SW 1271 (cell line): ENCODE measurements at places on chromosomes 3 and 15.

DNA sequence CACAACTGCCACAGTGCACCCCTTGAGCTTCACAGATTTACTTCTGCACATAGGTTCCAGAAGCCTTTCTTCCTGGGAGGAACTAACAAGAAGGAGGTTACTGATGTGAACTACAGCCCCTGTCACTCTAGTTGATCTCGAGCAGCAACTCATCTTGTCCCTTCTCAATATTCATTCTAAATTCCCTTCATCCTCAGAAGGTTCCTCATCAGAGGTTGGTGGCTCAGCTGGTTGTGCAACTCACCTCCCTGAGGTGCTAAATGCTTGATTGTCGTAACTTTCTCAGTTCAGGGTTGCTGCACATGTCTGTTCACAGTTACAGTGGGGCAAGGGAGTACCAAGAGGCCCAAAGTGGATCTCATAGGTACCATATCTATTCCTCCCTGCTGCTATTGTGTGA is 5.7 kb upstream of the A4GNT start:
- no peak for DNase-seq

DNA sequence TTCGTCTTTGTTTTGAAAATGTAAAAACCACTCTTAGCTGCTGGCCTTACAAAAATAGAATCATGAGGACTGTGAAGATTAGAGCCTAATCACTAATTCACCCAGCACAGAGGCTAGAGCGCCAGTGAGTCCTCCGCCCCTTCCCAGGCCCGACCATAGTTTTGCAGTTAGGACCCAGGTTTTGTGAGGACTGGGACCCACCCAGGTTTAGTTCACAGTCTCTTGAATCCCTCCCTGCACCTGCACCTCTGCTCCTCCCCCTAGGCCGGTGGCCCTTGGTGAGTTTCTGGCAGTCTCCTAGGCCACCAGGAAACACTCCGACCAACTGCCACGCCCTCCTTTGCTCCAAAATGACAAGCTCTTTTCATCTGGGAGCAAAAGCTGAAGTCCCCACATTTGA is 136.0 kb upstream of the CCDC54 start:
- no peak for DNase-seq

DNA sequence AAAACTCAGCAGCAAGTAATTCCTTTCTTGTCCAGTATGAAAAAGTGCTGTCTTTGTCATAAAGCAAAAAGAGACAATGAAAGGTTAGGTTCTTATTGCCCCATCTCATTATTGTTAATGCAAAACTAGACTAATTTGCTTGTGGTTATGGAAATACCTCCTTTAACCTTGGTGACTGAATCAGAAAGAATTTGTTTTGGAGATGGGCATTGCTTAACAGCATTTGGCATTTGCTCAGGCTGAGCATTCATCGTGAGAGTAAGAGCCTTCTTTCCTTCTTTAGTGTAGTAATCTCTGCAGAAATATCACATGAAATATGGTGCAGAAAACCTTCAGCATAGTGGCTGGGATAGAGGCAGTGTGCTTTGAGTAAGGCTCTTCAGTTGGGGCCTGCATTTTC is 103.1 kb downstream of the CNTN6 start:
- DNase-seq = no peak

DNA sequence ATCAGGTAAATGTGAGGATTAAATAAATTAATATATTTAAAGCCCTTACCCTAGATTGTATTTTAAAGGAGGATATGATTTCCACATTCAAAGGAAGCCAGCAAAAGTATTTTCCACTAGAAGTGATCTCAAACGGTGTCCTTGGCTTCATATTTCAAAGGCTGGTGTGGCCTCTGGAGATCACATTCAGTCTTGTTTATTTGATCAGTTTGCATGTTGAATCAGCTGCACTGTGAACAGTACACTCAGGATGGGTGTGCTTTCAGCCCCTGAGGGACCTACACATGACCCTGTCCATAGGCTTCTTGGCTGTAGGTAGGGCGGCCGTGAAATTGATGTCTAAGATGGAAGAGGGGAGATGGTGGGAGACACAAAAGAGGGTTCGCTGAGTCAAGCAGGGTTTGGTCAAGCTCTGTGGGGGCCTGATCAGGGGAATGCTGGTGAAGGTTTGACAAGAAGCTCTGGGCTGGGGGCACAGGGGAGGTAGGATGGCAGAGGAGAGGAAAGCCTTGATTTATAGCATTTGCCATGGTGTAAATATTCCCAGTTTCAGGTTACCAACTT is 21.9 kb downstream of the CYP8B1 start:
- DNase-seq = no peak

DNA sequence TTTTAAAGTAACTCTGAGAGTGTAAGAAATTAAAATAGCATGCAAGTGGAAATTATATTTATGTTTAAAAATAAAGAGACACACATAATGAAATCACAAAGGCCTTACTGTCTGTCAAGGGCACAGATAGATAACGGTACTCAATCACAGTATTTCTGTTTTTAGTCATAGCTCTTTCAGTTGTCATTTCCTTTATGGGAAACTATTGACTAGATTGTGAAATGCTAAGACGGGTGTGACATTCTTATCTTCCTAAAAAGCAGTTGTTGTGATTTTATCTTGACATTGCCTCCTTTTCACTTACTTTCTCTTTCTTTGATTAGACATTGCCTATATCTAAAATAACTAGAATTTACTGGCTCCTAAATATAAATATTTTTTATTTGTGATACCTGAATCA is 100.1 kb upstream of the PLSCR5 start:
- DNase-seq = no peak

DNA sequence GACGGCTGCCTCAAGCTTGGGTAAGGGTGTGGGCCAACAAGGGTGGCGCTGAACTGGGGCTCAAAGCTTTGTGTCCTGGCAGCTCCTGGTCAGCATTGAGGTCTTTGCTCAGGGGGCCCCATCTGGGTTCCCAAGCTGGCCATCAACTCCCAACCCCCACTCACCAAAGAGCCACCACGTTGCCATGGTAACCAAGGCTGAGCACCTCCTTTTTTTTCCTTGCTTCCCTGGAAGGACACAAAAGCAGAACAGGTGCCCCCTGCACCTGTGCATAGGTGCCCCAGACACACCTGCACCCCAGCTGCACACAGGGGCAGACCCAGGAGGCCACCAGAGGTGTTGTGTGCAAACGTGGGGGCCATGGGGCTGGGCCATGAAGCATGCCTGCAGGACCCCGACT is 16.5 kb downstream of the UROC1 start:
- no peak for DNase-seq

GRCh38 chr3:64161481-64161952 is 63.7 kb downstream of the PRICKLE2 start:
- no peak for DNase-seq

- no peak for DNase-seq
Observed at GRCh38 chr3:119829420-119829819, 47.5 kb downstream of the NR1I2 start.

DNA sequence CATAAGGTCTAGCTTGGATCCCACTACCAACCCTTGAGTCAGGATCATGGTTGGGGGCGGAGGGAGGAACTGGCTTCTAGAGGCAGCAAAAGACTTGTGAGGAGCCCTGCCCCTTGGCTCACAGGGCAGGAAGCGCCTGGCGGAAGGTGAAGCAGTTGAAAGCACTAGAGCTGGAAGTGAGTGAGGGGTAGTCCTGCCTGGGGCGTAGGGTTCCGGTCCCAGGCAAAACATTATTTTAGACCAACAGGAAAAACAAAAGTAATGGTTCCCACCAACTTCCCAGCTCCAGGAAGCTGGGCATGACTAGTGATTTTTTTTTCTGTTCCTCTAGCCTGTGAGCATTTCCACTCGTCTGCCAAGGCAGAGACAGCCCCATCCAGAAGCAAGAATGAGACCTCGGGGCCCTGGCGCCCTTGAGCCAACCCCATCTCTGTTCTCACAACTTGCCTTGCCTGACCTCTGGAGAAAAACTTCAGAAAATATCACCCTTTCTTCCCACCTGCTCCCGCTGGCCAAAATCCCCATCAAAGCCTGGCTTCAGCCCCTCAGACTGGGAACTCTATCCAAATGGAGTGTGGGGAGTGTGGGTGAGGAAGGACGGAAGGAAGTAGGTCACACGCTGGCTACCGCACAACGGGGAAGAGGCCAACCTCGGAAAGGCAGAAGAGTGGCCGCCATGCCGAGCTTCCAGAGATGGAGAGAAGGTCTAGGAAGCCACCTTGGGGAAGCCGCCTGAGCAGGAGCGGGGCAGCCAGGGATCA is 57.5 kb downstream of the RBPMS2 start:
- no peak for DNase-seq

DNA sequence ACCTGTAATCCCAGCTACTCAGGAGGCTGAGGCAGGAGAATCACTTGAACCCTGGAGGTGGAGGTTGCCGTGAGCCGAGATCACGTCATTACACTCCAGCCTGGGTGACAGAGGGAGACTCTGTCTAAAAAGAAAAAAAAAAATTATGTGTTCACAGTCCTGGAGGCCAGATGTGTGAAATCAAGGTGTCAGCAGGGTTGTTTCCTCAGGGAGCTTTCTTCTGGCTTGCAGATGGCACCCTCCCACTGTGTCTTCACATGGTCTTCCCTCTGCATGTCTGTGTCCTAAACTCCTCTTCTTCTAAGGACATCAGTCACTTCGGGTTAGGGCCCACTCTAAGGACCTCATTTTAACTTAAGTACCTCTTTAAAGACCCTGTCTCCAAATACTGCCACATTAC is 56.1 kb upstream of the UBE2E1 start:
- no peak for DNase-seq

DNA sequence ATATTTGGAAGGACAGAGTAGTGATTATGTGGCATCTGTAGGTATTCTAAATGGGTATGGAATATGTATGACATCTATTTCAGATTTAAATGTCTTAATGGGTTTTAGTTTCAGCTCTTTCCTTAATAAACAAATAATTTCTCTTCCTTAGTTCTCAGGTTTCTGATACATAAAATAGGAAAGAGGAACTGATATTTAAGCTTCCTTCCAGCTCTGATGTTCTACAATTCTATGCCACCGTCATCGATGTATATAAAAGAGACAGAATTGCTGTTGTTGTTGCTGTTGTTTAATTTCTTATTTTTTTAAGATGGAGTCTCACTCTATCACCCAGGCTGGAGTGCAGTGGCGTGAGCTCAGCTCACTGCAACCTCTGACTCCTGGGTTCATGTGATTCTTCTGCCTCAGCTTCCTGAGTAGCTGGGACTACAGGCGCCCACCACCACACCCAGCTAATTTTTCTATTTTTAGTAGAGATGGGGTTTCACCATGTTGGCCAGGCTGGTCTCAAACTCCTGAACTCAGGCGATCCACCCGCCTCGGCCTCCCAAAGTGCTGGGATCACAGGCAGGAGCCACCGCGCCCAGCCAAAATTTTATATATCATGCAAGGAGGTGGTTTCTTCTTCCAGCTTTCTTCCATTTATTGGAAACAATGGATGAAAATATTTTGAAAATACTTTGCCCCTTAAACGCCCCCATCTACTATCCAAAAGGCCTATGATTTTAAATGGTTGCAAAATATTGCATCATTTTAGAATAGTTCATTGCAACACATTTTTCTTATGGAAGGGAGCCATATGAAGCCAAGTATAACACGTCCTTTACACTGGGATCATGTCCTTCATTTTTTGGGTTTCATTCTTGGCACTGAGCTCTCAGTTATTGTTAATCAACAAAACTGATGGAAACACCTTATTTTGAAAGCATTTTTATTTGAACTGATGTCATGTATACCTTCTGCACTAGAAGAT is 13.9 kb upstream of the C15orf61 start:
- no peak for DNase-seq

GRCh38 chr15:80179935-80180334 is 27.1 kb downstream of the FAH start:
- no peak for DNase-seq

GRCh38 chr15:100111125-100112060 is 230.4 kb downstream of the ADAMTS17 start:
- peak; percentile 92 for DNase-seq

DNA sequence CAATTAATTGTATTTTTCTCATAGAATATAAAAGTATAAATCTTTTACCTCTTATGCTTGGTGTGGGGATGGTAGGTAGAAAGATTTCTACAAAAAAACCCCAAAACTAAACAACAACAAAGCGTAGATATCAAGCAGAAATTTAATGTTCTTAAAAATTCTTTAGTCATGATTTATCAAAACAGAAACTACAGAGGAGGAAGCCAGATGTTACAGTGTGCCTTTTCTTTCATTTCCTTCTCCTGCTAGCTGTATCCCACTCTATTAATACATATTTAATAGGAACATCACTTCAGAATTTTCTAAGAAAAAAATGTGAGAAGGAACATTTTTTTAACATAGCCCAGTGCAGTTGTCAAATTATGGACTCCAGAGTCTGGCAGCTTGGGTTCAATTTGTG is 420.6 kb downstream of the TUSC7 start:
- no peak for DNase-seq

GRCh38 chr3:67686069-67686468 is 31.7 kb upstream of the SUCLG2 start:
- no peak for DNase-seq

- DNase-seq = no peak
Observed at GRCh38 chr3:18892047-18892446, 256.3 kb upstream of the KCNH8 start.

DNA sequence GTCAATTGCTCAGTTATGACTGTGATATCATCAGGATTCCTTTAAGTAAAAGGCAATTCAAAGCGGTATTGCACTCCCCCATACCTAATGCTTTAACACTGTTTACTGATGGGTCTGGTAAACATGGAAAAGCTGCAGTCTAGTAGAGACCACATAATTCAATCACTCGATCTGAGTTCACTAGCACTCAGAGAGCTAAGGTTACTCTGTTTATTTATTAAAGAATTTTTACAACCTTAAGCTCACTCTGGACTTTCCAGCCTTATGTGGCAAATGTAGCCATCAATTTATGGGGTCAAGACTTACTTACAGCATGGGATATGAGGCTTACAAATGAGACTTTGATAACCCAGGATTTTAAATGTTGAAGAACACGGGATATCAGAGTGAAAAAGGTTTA is 18.4 kb upstream of the CCR2 start:
- DNase-seq = no peak

GRCh38 chr3:28743271-28743670 is 394.6 kb upstream of the AZI2 start:
- no peak for DNase-seq

DNA sequence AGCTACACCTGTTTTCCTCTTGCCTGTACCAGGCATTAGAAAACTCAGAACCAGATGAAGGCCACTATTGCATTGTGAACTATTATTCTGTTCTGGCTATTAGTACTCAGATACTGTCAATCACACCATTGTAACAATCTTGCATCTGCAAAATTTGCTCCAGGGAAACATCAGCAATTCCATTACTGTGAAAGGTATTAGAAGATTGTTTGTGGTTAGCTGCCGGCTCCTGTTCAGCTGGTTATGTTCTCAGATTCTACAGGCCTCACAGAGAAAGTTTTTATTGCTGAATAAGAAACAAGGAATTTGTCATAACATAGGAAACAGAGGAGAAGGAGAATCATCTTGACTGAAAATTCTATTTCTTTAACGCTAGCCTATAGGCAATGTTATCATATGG is 179.9 kb downstream of the PLOD2 start:
- DNase-seq = no peak

- DNase-seq = no peak
Observed at GRCh38 chr15:80970658-80971057, 19.0 kb downstream of the MESD start.

DNA sequence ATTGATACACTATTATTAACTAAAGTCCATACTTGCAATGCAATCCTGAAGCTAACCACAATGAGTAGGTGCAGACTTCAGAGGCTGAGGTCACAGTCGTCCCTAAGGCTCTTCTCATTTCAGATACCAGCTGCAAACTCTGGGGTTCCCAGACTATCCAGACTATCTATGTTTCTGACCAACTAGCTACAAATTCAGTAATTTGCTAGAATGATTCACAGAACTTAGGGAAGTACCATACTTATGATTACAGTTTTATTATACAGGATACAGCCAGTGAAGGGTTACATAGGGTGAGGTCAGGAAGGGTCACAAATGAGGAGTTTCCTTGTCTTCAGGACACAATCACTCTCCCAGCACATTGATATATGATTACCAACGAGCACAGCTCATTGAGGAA is 36.5 kb downstream of the PPM1L start:
- no peak for DNase-seq
